GM23338 (cell line): ENCODE measurements at places on chromosomes 2 and 18. TPM values are rescaled to one million over a fixed set of nuclear protein-coding genes. Genes with fewer than 3 reads are reported as not detected.

The NXPH2 gene
- 2.7 and 4.3 TPM in 2 replicates for polyA plus RNA-seq

The SERPINB10 gene
- not detected in 2 replicates for polyA plus RNA-seq

DNA sequence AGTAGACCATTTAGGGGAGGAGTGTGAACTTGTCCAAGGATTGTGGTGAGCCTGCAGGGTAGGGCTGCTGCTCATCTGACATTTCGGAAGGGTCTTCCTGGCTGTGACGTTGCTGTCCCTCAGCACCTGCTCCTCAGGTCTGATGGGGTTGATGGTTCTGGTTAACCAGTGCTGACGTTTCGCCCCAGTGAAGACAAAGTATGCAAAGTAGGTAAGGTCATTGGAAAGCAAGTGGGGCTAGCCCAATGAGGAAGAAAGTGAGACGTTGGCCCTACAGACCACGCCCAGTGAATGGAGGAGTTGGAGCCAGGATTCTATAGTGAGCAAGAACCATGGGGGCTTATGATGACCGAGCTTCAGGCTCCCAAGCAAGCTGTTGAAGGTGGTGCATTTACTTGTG is 33.4 kb upstream of the ZNF396 start:
- DNase-seq: no peak

- no peak for DNase-seq
Observed at GRCh38 chr2:150222379-150222778, 265.1 kb downstream of the RND3 start.

GRCh38 chr2:179861027-179861415 is 391 bp downstream of the ZNF385B start:
- DNase-seq: peak; percentile 70
